ENCODE measurements at places on chromosomes 11 and 22. TPM values are rescaled to one million over a fixed set of nuclear protein-coding genes. Genes with fewer than 3 reads are reported as not detected.

- H3K27ac ChIP-seq = no peak overlapping the region
- no peaks in the 10 kb centered on the region for H3K27me3 ChIP-seq
- no peak for DNase-seq
- H3K4me1 ChIP-seq = no peaks in the 10 kb centered on the region
Measured at GRCh38 chr11:15884141-15884540, 472.2 kb downstream of the SOX6 start.

PRR33 gene
- 0.49 TPM for polyA plus RNA-seq

GRCh38 chr11:34251589-34251980 is 106.2 kb downstream of the ABTB2 start:
- no peak for DNase-seq
- no peaks in the 10 kb centered on the region for H3K4me1 ChIP-seq
- no peaks in the 10 kb centered on the region for H3K36me3 ChIP-seq
- peaks cover 2% of the 10 kb centered on the region for H3K27me3 ChIP-seq
- no peak overlapping the region for H3K27ac ChIP-seq
- H3K4me3 ChIP-seq = no peak overlapping the region

CD3G gene
- 0.45 TPM for polyA plus RNA-seq

DNA sequence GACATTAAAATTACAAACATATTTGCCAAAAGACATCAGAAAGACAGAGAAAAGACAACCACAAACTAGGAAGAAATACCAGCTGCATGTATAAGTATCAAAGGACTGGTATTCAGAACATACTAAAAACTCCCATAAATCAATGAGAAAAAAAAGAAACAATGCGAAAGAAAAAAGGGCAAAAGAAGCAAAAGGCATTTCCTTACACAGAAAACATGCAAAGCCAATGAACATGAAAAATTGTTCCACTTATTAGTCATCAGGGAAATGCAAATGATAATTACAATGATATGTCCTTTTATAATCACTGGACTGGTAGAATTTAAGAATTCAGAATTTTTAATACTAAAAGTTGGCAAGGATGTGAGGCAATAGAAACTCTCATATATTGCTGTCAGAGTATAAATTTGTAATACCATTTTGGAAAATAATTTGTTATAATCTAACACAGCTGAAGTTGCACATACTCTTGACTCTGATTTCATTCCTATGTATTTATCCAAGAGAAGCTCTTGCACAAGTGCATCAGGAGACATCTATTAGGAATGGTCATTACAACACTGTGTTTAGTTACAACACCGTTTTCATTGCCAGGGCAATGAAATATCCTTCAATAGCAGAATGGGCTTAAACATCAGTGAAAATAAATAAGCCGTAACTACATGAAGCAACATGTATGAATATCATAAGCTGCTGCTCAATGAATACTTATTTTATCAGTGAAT is 279.7 kb downstream of the SWAP70 start:
- no peak for DNase-seq
- no peaks in the 10 kb centered on the region for H3K36me3 ChIP-seq
- no peaks in the 10 kb centered on the region for H3K27me3 ChIP-seq
- no peak overlapping the region for H3K4me3 ChIP-seq

STT3A gene
- 79.3 TPM for polyA plus RNA-seq

CDKN1C gene
- 4.0 TPM for polyA plus RNA-seq

DNA sequence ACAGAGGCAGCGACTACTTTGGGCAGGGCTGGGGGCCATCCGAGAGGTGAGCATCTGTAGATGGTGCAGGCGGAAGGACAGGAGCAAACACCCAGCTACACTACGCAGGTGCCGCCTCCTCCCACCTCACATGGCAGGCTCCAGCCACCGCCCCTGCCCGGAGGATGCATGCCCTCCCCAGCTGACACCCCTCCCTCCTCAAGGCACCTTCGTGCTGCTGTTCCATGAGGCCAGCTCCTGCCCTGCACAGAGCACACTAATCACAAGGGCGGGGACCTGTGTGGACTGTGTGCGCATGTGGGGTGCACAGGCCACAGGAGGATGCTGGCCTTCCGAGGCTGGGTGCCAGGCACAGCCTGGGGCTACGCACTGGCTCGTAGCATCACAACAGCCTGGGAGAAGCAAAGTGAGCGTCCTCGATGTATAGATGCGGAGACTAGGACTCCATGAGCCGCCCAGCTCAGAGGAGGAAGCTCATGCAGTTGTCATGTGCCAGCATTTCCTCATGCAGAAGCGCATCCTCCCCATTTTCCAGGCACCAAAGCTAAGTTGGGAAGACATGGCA is 32.8 kb upstream of the HMOX1 start:
- no peaks in the 10 kb centered on the region for H3K27me3 ChIP-seq
- H3K4me1 ChIP-seq = no peaks in the 10 kb centered on the region
- DNase-seq = no peak
- H3K4me3 ChIP-seq = no peak overlapping the region
- H3K36me3 ChIP-seq = peaks cover 60% of the 10 kb centered on the region

DNA sequence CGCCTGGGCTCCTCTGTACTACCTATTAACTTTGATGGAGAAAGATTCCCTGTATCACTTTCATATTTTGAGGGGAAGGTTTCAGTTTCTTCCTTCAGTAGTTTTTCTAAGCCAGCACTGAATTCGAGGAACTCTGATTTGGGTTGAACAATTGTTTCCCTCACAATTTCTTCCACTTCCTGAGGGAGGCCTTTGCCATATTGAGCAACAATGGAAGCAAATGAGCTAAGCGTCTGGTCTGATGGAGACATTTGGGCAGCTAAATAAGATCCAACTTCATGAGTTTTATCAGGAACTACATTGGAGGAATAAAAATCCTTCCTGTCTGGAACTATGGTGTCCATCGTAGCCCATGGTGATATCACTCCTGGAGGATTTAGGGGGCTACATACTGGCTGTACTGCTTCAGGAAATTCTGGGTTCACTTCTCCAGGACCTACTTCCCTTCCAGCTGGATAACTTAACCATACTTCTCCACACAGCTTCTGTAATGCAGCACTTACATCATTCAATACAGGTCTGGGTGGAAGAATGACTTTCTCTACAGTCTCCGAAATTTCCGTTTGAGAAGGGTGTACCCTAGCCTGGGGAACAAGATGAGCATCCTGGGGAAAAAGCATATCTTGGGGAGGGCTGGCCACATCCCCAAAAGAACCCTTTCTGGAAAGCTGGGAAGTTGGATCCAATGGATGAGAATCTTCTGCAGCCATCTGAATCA is 38.9 kb upstream of the CCDC89 start:
- H3K4me3 ChIP-seq = no peak overlapping the region
- H3K36me3 ChIP-seq = no peaks in the 10 kb centered on the region
- H3K4me1 ChIP-seq = no peaks in the 10 kb centered on the region
- no peak overlapping the region for H3K27ac ChIP-seq

GRCh38 chr11:75762885-75763284 is 5.7 kb upstream of the DGAT2 start:
- no peak overlapping the region for H3K27ac ChIP-seq
- no peaks in the 10 kb centered on the region for H3K27me3 ChIP-seq
- no peaks in the 10 kb centered on the region for H3K4me1 ChIP-seq
- no peaks in the 10 kb centered on the region for H3K36me3 ChIP-seq
- no peak for DNase-seq

GRCh38 chr22:41364233-41364632 is 17.5 kb upstream of the TEF start:
- H3K4me1 ChIP-seq = peaks cover 37% of the 10 kb centered on the region
- no peak overlapping the region for H3K27ac ChIP-seq
- H3K36me3 ChIP-seq = no peaks in the 10 kb centered on the region
- no peaks in the 10 kb centered on the region for H3K27me3 ChIP-seq
- H3K4me3 ChIP-seq = no peak overlapping the region

DNA sequence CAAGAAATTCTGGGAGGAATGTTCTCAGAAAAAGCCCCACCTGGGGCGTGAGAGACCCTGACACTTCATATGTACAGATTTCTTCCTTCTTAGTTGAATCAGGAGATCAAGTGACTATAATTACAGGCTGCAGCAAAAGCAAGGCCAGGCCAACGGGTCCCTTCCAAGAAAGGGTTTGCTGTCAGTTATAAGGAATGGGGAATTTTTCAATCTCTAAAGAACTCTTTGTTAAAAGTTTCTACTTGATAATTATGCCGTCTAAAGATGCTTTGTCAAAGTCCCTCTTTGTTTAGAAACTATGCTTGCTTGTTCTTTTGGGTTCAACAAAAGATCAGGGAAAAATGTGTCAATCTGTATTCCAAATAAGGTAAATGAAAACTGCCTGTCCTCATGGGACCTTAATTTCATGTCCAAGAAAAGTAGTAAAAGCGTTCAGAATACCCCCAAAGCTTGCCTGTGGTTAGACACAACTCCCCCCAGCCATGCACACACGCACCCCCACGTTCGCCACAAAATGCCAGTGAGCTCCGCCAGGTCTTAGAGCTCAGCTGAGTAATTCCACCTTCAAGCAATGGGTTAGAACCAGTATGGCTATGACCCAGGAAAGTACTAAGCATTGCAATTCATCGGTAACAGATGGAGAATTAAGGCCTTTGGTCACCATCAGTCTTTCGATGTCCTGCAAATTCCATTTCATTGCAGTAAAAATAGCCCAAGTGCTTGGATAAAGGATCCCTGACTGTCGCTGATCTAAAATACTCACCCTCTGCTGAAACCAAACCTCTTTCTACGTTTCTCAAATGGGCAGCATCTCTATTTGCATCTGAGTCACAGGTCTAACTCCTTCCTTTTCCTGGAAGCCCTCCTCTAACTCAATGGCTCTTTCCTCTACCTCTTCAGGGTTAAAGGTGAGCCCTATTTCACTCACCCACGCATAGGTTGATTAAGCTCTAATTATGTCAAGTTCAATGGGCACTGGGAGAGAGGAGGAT is 419.2 kb upstream of the SYN3 start:
- H3K27ac ChIP-seq = no peak overlapping the region
- DNase-seq = no peak
- peaks cover 5% of the 10 kb centered on the region for H3K4me1 ChIP-seq

DNA sequence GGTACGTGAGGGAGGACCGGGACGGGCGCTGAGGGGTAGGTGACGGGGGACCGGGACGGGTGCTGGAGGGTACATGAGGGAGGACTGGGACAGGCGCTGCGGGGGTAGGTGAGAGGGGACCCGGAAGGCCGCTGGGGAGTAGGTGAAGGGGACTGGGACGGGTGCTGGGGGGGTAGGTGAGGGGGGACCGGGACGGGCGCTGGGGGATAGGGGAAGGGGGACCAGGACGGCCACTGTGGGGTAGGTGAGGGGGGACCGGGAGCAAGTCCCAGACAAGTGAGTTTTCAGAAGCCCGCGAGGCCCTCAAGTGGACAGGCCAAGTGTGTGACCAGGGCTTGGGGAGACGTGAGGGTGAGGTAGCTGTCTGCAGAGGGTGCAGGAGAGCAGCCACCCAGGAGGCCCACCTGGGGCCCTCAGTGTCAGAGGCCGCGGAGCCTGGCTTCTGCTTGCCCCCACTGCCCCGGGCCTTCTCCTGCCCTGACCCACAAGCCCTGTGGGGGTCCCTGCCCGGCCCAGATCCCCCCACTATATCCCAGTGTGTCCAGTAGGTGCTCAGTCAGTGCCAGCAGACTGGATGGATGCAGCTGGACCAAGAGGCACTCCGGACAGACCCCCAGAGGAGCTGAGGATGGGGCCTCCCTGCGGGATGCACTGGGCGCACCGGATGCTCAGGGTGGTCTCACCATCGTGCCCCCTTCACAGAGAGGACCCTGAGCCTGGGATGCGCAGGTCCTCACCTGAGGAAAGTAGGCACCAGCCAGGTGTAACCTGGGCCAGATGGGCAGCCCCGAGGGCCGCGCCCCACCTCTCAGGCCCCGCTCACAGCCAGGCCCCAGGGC is 44.2 kb upstream of the TH start:
- peaks cover 59% of the 10 kb centered on the region for H3K4me1 ChIP-seq
- no peaks in the 10 kb centered on the region for H3K27me3 ChIP-seq
- H3K4me3 ChIP-seq = no peak overlapping the region
- H3K27ac ChIP-seq = no peak overlapping the region

DNA sequence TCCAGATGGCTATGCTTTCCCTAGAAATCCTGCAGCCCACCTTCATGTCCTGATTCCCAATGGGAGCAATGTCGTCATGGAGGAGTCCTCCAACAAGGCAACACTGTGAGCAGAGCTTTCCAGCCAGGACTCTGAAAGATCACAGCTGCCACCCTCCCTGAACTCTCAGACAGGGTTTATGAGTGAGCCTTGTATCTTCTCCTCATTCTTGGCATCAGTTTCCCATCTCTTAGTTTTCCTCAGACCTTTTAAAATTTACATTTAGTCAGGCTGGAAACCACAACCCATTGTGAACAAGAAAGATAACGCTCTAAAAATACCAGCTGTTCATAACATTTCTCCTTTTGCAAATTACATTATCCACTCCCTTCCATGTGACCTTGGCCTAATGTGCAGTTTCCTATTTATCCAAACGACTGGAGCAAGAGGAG is 15.6 kb upstream of the LYVE1 start:
- no peak for DNase-seq
- no peaks in the 10 kb centered on the region for H3K4me1 ChIP-seq
- H3K36me3 ChIP-seq = no peaks in the 10 kb centered on the region
- no peak overlapping the region for H3K27ac ChIP-seq

GRCh38 chr11:8374716-8375115 is 111.0 kb upstream of the LMO1 start:
- no peaks in the 10 kb centered on the region for H3K36me3 ChIP-seq
- no peaks in the 10 kb centered on the region for H3K4me1 ChIP-seq
- no peak for DNase-seq
- no peaks in the 10 kb centered on the region for H3K27me3 ChIP-seq
- no peak overlapping the region for H3K4me3 ChIP-seq

RIMBP3C gene
- 0.04 TPM for polyA plus RNA-seq

- H3K27ac ChIP-seq = no peak overlapping the region
- no peak overlapping the region for H3K4me3 ChIP-seq
- no peaks in the 10 kb centered on the region for H3K36me3 ChIP-seq
- no peak for DNase-seq
- H3K4me1 ChIP-seq = no peaks in the 10 kb centered on the region
Measured at GRCh38 chr11:59437770-59438169, 1.5 kb downstream of the OR5A1 start.

DNA sequence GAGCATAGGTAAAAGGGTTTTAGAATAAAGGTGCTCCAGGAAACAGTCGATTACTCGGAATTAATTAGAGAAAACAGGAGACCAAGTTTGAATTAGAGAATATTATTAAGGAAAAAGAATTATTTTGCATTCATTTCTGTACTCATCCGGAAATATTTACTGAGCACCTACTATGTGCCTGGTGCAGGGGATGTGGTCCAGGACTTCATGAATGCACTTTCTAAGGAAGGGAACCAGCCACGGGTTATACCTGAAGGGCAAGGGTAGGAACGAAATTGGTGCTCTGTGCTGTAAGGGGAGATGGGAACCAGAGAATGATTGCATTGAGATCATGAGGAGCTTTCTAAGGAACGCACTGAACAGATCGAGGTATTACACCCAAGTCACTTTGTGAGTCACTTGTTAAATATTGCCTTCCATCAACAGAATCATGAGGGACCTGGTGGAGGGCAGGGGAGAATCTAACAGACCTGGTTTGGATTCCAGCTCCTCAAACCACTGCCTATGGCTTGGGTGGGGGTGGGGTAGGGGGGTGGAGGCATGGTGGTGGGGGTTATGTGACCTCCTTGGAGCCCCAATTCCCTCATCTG is 40.9 kb downstream of the C11orf96 start:
- DNase-seq = no peak
- H3K36me3 ChIP-seq = no peaks in the 10 kb centered on the region
- H3K27ac ChIP-seq = no peak overlapping the region
- no peak overlapping the region for H3K4me3 ChIP-seq
